H1 (cell line): ENCODE measurements at places on chromosomes 6 and 20.

DNA sequence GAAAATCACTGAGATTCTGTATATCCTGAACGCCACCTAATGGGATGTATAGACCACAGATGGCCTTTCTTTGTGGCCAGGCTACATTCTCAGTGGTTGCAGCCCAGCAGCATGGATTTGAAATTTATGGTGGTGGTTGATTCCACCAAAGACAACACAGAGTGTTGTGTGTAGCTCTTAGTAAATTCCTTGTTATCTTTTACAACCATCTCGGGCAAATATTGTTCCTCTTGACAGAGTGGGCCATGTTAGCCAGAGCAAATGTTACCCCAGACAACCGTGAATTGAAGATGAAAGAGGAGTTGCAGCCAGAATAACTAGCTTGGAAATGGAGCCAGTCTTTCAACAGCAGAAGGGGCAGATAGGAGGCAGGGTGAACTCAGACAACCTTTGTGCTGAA is 39.5 kb downstream of the SLC24A3 start:
- no peak for DNase-seq

DNA sequence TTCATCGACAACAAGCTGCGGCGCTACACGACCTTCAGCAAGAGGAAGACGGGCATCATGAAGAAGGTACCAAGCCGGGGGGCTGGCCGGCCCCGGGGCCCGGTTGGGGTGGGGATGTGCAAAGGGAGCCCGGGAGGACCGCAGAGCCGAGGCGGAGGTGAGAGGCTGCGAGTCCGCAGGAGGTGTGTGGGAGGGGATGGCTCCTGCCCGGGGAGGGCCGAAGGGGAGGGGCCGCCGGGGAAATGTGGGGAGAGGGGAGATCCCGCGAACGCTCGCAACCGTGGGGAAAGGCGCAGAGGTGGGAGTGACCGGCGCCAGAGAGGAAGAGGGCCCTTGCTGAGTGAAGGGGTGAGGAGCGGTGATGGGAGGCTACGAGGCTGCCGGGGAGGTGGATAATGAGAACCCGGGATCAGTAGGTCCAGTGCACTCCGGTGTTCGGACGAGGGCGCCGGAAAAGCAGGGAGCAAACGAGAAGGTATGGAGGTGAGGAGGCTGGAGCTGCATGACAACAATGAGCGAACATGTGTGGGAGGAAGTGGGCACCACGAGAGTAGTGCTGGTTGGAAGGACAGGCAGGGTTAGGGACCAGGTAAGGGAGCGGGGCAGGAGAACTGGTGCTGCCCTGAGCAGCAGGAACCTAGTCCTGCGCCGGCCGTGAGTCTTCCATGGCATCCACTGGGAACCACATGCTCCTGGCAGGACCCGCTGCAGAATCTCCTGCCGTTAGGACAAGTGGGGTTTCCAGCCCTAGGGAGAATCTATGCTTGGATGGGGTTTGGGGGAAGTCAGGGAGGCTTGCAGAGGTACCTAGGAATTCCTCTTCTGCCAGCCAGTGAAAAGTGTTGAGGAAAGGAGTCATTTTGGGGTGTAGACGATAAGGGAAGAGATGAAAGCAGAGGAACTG is 1.3 kb downstream of the SRF start:
- DNase-seq, result no peak

GRCh38 chr6:128363020-128363813 is 157.2 kb downstream of the PTPRK start:
- DNase-seq, result no peak

DNA sequence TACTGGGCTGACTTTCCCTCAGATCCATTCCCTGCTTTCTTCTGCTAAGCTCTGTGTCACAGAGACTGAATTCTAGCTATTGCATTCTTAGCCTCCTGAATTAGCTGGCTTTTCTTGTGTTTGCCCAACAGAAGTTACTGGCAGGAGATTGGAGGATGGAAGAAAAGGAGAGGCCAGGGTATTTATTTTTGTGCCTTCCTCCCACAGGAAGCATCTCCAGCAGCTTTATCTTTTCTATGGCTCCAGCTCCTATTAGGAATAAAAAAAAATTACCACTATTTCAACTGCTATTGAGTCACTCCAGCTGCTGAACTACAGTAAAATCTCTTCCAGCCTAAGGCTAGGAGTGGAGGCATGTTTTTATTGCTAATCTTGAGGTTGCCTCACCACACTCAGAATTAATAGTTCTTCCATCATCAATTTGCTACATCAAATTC is 492.4 kb downstream of the RFPL4B start:
- no peak for DNase-seq

DNA sequence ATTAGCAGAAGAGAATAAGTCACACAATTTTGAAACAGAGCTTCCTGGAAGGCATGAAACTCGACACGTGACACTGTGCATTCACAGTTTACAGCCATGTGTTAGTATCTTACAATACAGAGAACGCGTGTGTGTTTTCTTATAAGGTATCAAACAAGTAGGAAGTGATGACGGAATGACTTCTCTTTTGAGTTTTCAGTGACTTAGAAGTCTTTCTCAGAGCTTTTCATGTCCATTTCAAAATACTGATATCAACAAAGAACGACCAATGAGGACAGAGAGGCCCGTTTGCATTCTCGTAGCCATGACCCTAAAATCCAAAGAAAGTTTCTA is 36.6 kb upstream of the DUSP22 start:
- no peak for DNase-seq

GRCh38 chr20:49132995-49133478 is 55.1 kb downstream of the STAU1 start:
- DNase-seq, result no peak

DNA sequence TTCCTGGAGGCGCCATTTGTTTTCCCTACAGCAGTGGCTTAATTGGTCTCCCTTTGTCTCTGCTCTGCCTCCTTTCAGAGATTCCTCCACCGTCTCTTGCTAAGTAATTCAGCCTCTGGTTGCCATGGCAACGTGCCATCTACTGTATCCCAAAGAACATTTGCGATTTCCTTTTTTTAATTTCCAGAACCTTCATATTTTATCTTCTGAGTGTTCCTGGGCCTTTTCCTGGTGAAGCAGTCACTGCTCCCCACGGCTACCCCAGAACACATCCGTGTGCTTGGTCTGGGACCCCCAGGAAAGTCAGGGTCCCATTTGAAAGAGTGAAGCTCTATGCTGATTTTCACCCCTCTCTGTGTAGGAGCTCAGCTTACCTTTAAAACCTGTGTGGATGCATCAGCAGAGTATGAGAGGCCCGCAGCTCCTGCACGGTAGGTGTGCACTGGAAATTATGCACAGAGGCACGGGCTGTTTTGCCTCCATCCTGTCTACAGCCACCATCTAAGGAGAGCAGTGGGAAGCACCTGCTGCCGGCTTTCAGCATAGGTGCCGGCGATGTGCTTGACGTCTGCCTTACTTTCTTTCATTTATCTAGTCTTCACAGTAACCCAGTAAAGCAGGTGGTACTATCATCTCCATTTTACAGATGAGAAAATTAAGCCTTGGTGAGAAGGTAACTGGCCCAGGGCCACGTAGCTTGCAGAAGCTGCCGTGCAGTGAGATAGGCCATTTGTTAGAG is 122.8 kb downstream of the SYCP2 start:
- DNase-seq, result no peak

- no peak for DNase-seq
Measured at GRCh38 chr6:40759838-40760237, 172.7 kb upstream of the LRFN2 start.

DNA sequence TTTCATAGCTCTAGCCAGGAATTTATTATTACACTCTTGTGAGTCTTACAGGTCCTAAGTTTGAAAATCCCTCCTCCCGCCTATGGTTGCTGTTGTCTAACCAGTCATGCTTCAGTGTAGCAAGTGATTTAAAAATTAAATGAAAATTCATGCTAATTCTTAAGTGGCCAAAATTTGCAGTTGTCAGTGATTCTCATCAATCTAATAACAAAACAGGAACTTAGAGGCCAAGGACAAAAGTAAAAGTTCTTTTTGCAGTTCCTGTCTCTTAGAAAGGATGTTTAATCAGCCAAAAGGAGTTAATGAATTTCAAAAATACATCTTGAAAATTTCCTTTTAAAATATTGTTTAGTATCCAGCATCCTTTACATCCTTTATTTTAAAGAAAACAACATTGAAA is 36.3 kb downstream of the VTA1 start:
- no peak for DNase-seq

GRCh38 chr6:157075549-157076450 is 247.5 kb downstream of the TMEM242 start:
- no peak for DNase-seq

DNA sequence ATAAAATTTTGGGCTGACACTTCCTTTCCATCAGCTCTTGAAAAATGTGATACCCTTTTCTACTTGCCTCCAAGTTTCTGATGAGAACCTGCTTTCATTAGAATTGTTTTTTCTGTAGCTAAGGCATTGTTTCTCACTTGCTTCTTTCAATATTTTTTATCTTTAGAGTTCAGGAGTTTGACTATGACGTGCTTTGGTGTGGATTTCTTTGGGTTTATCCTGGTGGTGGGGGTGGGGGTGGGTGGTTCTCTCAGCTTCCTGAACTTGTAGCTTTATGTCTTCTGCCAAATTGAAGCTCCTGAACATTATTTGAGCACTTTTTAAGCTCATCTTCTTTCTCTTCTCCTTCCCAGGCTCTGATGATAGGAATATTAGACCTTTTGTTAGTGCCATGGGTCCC is 11.4 kb downstream of the ZNF831 start:
- no peak for DNase-seq

DNA sequence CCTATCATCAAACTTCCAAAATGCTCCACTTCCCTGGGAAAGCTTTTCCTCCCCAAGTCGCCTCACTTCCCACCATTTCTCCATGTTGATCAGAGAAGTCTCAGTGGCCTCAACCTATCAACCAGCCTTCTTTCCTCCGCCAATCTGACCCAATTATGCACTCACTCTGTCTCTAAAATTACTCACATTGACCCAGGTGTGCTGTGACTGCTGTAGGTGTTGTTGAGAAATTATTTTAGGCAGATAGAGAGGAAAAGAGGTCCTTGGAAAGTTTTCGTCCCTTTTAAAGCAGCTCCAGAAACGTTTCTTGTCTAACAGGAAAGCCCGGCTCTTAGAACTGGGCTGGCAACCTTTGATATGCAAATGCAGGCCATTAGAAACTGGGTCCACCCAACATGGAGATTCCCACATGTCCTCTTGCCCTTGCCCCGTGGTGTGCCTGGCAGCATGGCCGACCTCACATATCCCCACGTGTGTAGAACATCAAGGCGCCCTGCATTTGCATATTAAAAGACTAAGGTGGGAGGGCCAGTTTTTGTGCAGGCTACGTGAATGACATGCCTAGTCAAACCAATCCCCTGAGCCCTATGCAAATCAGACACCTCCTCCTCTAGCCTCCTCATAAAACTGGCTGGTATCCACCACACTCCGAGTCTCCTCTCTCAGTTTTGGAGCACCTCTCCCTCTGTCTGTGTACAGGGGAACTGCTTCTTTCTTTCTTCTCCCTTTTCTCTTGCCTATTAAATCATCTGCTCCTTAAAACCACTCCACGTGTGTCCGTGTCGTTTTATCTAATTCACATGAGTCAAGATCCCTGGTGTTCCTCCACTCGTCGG is 12.9 kb downstream of the IPCEF1 start:
- peak; percentile 54 for DNase-seq

- DNase-seq, result no peak
Measured at GRCh38 chr6:135033238-135033637, 21.4 kb downstream of the HBS1L start.

DNA sequence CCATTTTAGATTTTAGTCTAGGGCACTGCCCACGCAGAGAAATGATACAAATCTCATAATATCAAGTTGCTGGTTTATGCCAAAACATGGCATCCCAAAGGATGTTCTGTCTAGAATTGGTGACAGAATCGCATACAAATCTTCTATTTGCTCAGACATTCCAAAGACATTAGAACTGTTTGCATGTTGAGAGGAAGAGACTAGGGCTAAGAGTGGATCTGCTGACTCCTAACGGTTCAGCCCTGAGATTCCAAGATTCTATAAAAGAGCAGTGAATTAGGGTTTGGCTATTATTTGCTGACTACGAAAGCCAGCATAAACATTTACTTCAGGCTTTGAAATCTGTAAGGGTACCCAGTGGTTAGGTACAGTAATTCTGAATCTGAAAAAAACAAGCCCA is 3.6 kb downstream of the EPB41L2 start:
- DNase-seq, result no peak

DNA sequence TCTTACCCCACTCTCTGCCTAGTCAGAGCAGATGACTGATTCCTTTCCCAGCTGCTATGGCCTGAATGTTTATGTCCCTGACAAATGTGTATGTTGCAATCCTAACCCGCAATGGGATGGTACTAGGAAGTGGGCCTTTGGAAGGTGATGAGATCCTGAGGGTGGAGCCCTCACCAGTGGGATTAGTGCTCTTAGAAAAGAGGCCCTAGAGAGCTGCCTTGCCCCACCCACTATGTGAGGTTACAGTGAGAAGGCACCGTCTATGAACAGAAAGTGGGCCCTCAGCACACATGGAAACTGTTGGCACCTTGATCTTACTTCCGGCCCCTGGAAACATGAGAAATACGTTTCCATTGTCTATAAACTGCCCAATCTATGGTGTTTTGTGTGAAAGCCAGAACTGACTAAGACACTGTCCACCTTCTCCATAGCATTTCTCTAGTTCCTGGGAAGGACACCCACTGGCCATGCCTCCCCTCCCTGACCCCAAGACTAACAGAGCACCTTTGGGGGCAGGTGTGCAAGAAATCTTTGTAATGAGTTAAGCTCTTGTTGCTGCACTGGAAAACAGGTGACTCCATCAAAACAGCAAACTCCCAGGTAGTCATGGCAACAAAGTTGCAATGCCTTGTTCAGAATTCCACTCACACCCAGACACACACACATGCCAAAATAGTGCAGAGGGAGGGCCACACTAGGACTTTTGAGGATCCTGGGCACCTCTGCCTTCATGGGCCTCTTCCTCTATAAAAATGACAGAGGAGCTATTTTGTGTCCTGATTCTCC is 16.2 kb downstream of the GABRR2 start:
- DNase-seq, result no peak

DNA sequence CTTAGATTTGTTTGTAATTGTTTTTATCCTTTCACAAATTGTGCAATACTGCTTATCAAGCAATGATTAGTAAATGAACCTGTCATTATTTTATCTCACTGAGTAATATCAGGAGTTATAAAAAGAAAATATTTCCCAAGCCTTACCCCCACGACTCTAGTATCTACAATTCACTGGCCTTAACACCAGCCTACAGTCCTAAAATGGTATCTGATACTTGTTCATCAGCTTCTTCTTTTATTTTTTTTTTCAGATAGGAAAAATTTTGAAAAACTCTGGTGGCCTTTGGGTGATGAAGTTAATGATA is 160.8 kb upstream of the FOXA2 start:
- DNase-seq, result no peak

DNA sequence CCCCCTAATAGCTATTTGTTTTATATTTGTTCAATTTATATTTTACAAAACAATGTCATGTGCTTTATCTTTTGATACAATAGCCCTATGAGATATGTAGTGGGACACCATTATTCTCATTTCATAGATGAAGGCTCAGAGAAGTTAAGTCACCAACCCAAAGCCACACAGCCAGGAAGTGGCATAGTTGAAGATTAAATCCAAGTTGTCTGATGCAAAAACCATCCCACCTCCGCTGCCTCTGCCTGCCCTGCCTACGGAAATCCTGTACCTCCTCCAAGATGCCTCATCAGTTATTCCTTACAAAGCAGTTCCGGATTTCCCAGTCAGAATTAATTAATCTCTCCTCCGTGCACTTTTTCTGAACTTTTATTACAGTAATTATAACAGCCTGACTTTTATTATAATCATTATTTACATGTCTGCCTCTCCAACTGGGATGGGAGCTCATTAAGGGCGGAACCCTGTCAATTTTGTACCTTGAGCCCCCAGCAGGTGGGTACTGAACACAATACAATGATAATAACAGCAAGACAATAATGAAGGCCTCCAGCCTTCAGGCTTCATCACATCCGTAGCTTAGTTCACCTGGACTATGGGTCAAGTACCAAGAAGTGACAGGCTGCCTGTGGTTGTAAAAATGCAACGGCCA is 54.7 kb downstream of the LRFN2 start:
- no peak for DNase-seq
